Fibroblast of the conjunctiva (primary cell): ENCODE measurements at places on chromosomes 2 and 18.

GRCh38 chr2:212264187-212264586, 274.4 kb downstream of the ERBB4 start:
- DNase-seq, result no peak

DNA sequence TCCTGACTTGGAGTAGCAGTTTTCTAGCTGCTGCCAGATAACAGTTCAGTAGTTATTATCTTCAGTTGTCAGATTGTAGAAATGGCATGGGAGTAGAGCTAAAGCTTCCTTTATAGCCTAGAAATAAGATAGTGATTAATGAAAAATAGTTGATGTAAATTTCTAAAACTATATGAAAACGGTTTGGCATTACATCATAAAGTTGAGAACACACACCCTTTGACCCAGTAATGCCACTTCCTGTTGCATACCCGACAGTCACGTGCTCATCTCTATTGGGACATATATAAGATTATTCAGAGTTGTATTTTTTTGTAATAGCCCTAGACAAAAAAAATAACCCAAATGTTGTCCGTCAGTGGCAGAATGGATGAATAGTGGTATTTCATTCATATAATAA, 39.4 kb upstream of the ASB1 start:
- DNase-seq, result no peak

DNA sequence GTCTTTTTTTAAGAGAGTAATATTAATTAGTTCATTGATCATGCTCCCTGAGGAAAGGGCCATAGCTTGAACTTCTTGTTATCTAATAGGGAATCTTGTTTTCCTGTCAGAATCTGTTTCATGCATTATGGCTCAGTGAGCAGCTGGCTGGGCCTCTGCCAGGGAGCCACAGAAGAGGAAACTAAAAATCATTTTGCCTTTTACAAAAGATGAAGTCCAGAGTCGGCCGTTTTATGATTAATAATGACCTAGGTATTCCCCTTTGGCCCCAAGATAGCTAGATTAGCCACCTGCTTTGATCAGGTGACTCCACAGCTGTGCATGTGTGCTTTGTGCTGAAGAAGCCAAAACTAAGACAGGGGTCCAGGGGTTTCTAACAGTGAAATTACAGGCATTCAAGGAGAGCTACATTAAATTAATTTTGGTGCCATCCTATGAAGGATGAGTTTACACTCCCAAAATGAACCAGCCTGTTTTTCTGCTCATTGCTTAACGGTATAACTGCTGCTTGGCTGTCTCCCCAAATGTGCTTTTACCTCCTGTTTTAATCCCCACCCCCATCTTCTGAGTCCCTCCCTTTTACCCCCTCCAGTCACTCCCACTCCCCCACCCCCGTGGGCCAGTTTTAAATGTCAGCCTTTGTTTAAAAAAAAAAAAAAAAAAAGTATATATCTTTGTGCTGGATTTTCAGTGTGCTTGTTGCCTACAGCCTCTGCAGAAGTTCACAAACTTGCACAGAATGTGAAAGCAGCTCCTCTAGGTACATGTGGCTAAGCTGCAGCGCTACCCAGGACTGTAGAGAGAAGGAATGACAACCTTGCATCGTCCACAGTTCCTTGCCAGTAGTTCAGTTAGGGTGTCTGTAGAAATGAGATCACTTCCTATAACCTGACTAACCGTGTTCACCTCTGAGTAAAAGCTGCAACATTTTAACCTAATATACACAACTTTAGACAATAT, 93.1 kb downstream of the CABLES1 start:
- DNase-seq, result no peak

- DNase-seq, result no peak
Observed at GRCh38 chr2:5951471-5951870, 259.3 kb downstream of the SOX11 start.

GRCh38 chr2:74983631-74984392, 25.4 kb downstream of the POLE4 start:
- DNase-seq, result no peak

DNA sequence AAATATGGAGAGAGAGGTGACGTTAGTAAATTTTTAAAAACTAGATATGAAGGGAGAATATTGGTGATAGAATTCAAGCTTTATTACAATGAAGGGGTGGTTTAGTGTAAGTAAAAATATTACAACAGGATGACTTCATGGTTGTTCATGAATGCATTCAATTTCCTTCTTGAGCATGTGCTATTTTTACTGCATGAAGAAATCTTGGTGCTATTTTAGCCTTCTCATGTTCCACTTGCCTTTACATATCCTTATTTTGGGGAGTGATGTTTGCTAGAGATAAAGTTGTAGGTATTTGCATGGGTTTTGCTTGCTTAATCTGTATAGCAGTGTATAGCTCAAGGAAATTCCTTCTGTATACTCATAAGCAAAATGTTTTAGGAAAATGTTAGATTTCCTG, 195.0 kb upstream of the MMADHC start:
- no peak for DNase-seq

GRCh38 chr2:233980955-233981561, 63.9 kb downstream of the TRPM8 start:
- no peak for DNase-seq

DNA sequence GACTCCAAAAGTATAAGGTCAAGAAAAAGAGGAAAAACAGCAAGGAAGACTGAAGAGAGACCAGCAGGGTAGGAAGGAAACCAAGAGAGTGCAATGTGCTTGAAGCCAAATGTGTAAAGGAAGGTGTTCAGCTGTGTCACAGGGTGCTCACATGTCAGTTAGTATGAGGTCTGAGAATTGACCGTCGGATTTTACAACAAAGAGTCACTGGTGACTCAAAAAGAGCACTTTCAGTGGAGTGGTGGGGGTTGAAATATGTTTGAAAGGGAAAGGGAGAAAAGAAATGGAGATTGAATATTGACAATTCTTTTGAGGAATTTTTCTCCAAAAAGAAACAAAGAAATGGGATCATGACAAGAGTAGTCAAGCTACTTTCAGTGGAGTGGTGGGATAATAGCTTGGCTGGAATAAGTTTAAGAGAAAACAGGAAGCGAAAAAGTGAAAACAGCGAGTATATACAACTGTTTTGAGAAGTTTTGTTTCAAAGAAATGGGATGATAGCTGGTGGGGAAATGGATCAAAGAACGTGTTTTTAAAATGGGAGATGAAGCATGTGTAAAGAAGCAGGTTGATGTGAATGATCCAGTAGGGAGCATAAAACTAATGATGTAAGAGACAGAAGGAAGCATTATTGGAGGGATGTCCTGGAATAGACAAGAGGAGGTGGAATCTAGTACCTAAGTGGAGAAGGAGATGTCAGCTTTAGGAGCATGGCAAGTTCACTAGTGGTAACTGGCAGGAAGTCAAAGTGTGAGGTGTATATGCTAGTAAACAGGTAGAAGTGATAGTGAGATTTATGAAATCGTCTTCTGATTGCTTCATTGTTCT, 3.6 kb upstream of the TSPYL6 start:
- no peak for DNase-seq

GRCh38 chr2:50607721-50608120, 424.2 kb downstream of the NRXN1 start:
- DNase-seq, result no peak

DNA sequence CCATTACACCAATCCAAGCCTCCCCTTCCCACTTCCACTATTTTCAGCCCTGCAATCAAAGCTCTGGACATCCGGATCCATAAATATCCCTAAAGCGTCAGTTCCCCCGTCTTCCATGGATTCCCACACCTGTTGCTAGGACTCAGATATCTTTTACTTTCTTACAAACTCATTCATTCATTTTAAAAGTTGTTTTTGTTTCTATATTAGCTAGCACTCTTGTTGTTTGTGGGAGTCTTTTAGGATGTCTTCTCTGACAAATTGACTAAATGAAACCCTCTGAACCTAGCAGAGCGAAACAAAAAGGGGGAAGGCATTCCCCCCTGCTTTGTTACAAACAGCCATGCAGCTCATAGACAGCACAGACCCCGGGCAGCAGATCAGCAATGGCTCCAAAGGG, 9.0 kb upstream of the NBAS start:
- DNase-seq, result no peak

- no peak for DNase-seq
Observed at GRCh38 chr18:10381951-10382350, 72.5 kb upstream of the APCDD1 start.

- DNase-seq, result no peak
Observed at GRCh38 chr2:234111523-234111922, 61.0 kb downstream of the SPP2 start.

DNA sequence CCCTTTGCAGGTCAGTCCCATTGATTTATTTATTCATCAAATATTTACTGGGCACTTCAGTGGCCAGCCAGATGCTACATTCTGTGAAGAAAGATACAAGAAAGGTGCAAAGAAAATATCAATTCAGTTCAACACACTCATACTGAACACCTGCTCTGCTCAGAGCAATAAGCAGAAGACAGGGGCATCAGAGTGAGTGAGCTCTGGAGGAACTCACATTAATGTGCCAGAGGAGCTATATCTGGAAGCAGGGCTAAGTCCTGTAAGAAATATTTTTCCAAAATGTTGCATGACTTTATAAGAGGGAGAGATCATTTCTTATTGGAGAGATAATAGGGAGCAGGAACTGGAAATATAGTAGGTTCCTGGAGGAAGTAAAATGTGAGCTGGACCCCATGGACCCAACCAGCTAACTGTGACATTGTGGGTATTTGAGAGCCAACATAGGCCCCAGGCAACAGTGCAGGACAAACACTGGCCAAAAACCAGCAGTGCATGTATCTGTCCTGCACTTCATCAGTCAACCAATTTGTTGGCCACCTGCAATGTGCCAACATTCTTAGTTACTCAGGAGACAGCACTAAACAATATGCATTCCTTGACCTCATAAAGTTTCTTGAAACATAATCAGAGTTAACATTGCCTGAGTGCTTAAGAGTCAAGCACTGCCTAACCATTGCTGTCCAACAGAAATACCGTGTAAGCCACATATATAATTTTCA, 102.7 kb upstream of the PTPRM start:
- DNase-seq, result no peak

GRCh38 chr18:50636366-50637057, 76.6 kb downstream of the MAPK4 start:
- no peak for DNase-seq

GRCh38 chr18:44679914-44680272, 795 bp upstream of the SETBP1 start:
- no peak for DNase-seq

GRCh38 chr18:37844209-37844970, 278.8 kb upstream of the CELF4 start:
- DNase-seq, result no peak

DNA sequence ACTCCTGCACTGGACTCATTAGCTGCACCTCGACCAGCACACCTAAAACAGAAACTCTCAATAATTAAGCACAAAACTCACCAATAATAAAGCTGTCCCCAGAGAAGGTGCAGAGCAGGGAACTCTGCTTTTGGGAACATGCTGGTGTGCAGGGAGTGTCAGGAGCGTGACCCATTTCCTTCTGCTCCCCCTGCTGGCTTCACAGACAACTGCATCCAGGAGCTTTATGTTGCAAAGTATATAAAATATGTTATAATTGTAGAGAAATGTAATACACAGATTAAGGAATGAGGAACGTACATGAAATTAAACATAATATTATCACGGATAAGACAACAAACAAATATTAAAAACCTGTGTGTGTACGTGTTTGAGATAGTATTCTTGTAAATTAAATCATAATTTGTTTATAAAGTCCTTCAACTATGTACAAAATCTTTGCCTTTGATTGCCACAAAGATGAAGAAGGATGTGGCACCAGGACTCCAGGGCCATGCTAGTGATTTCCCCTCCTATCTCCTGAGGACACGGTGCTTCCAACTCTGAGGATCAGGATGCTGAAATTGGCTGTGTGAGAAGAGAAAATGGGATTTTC, 68.6 kb upstream of the MAL start:
- no peak for DNase-seq

DNA sequence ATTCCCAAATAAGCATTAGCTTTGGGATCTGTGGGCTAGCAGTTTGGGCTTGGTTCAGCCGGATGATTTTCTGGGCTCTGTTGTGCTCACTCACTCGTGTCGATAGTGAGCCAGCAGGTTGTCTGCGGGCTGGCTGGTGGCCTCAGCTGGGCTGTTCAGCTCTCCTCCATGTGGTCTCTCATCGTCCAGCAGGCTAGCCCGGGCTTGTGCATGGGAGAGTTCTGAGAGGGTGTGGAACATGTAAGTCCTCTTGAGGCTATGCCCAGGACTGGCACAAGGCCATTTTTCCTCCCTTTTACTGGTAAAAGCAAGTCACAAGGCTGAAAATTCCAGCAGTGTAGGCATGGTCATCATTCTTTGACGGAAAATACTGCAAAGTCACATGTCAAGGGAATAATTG, 38.5 kb downstream of the NTSR2 start:
- peak; percentile 4 for DNase-seq

DNA sequence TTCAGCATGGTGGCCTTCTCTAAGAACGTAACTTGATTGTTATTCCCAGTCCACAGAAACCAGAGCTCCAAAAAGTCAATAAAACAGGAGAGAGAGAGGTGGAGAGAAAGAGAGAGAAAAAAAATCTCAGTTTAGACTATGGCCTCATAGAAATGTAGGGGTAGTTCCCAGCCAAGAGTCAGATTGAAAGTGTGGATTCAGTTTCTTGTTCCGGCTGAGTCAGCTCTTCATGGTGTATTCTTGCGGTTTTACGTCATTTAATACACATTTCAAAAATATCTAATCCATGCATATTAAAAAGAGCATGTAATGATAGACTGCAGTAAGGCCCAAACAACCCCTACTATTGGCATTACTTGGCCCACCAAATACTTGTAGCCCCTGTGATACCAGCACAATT, 303.9 kb downstream of the ETAA1 start:
- no peak for DNase-seq

DNA sequence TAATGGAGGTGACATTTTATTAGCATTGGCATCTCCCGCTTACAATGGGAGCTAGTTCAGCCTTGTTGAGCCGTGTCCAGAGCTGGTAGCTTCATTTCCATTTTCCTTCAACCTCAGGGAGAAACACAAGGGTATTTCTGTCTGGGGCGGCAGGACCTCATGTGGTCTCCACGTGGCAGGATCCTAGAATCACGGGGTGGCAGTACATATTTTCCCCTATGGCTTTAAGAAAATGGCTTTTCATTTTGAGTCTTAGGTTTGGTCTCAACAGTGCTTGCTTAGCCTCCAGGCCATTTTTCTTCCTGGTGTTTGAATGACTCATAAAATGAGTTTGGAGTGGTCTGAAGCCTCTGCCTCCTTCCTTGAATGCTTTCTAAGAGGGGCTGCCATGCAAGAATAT, 20.3 kb downstream of the CABLES1 start:
- no peak for DNase-seq

- no peak for DNase-seq
Observed at GRCh38 chr2:162908567-162908966, 70.0 kb upstream of the KCNH7 start.

DNA sequence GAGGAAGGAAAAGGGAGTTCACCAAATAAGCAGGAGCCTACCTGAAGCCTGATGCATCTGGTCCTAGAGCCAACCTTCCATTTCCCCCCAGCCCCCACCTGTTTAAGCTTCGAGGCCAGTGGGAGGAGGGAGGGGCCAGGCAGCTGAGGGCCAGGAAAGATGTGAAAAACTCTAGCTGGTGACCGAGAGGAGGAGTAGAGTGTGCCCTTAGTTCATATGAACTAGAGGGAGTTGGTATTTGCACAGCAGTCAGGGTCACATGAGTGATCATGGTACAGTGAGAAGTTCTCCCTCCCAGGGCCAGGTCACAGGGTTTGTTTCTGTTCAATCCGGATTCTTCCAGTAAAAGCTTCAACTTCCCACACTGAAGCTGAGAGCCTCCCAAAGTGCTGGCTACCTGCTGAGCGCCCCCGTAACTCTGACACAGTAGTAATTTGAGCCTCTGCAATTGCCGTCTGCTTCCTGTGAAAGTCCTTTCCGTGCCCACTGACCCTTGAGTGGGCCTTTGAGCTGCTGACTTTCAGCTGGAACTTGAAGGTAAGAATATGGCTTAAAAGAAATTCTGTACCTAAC, at the start of gene SULT1C2:
Gene SULT1C2 (plus strand): TSS at position 362 of the 573 bp plus-strand sequence. CDS start 4,773 bp downstream, outside the sequence.
- DNase-seq, result no peak

GRCh38 chr2:104332731-104333130, 521.2 kb upstream of the POU3F3 start:
- DNase-seq, result peak; percentile 22
